Panc1 (cell line): ENCODE measurements at places on chromosomes 5 and 9. TPM values are rescaled to one million over a fixed set of nuclear protein-coding genes. Genes with fewer than 3 reads are reported as not detected.

DNA sequence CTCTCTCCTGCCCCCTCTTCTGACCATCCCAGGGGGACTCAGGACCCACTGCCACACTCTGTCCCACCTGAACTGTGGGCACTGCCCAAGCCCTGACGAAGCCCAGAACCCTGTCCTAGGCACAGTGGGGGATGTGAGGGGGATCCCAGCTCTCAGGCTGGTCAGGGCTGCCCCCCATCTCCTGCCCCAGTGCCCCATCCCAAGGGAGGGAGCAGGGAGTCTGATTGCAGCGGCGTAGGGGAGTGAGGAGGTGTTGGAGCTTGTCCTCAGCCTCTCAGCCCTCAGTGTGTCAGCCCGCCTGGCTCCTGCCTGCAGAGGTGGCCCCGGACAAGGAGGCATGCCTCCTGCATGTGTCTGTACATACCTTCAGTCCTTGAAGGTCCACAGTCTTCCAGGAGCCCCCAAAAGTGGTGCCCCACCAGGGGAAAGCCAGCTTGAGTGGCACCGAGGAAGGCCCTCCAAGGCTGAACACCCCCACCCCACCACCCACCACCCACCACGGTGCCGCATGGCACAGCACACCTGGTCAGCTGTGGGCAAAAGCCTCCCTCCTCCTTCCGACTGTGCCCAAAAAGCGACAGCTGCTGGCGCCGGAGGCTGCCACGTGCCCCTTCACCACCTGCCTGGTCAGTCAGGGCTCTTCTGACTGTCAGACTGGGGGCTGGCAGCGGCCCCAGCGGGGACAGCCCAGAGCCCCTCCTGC lies 930 bp downstream of the SARDH start:
- DNase-seq, result no peak

DNA sequence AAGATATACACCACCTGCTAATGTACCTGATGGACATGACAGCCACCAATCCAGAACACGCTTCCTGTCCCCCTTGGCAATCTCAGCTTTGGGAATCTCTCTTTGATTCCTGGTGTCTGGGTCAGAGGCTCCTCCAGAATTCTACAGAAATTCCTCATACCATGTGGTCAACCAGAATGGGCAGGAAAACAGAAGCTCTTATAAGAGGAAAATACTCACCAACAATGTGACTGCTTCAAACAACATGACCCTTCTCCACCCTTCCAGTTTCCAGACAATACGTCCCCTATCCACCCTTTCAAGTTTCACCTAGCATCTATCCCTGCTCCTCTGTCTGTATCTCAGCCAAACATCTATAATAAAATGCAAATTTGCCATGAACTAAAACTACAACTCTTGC lies 247.2 kb downstream of the DENND1A start:
- no peak for DNase-seq

- no peak for DNase-seq
Observed at GRCh38 chr5:121640298-121640697, 211.4 kb upstream of the FTMT start.

DNA sequence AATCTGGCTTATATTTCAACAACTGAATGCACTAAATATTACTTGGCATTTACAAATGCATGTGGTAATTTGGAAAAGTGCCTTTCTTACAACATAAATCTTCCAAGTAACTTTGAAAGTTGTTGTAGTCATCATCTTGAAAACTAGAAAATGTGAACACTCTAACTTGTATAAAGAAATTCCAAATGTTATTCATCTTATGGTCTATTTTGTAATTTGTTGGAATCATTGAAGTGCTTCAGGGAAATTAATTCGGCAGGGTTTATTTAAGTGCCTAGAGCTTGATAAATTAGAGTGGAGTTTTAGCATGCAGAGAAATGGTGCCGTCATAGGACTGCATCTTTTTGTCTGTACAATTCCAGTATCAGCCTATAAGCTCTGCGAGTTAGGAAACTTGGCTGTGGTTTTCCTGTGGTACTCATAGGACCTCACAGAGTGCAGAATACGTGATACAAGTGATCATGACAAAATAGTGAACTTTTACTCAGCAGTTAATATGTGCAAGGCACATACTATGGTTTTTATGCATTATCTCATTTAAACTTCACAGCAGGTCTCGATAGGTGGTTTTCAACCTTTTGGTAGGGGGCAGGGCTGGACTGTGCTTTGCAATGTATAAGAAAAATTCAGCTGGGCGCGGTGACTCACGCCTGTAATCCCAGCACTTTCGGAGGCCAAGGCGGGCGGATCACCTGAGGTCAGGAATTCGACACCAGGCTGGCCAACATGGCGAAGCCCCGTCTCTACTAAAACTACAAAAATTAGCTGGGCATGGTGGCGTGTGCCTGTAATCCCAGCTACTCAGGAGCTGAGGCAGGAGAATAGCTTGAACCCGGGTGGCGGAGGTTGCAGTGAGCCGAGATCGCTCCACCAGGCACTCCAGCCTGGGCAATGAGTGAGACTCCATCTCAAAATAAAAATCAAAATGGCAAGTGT lies 79.6 kb downstream of the RAI14 start:
- no peak for DNase-seq

DNA sequence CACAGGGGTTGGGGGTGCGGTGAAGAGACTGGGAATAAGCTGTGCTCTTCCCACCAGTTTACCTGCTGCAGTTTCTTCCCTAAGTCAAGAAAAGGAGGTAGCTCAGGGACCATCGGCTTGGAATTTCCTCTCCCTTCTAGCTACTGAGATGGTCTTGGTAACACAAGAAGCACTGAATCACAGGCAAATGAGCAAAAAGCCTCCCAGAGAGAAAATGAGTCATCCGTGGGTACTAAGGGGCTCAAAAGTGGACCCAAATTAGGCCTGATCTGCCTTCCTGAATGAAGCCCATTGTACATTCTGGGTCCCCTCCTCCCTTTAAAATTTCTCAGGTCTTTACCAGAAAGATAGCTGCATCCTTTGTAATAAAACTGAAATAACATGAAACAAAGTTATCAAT lies 49.9 kb downstream of the PTPN3 start:
- no peak for DNase-seq

DNA sequence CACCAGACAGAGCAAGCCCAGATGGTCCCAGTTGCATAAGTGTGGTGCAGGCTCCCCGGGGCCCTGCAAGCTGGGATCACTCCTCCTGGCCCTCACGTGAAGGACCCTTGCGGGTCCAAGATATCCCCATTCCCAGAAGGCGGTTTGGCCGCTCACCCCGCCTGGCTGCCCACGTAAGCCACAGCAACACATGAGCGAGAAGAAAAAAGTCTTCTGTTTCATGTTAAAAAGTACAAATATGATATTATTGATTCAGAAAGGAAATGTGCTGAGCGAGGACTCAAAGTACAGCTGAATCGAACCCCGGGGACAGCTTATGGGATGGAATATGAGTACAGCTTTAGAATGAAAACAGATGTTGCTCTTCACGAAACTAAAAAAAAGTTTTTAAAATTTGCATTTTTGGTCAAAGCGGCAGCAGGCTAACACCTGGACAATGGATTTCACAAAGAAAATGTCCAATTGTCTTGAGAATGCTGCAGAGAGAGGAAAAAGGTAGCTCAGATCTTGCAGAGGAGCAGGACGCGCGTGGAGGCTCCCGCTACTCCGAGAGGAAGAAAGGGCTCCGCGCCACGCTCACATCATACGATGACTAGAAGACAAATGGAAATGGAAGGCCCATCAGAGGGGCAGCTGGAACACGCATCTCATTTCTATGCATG lies 427.6 kb downstream of the IRX1 start:
- no peak for DNase-seq

- no peak for DNase-seq
Observed at GRCh38 chr5:103346162-103346748, 87.7 kb downstream of the MACIR start.

DNA sequence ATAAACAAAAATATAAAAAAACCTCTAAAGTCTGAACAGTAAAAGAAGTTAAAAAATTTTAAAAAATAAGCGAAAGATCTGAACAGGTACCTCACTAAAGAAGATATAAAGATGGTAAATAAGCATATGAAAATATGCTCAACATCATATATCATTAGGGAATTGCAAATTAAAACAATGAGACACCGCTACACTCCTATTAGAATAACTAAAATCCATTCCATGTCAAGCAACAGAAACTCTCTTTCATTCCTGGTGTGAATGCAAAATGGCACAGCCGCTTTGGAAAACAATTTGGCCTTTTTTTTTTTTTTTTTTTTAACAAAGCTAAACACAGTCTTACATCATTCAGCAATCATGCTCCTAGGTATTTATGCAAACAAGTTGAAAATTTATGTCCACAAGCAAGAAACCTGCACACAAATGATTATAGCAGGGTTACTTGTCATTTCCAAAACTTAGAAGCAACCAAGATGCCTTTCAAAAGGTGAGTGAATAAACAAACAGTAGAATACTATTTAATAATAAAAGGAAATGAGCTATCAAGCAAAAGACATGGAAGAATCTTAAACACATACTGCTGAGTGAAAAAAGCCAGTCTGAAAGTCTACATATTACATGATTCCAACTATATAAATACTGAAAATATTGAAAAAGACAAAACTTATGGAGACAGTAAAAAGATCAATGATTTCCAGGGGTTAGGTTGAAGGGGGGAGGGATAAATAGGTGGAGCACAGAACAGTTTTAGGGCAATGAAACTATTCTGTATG lies 22.1 kb downstream of the ANXA1 start:
- DNase-seq, result no peak

- no peak for DNase-seq
Observed at GRCh38 chr5:163508753-163509152, 3.3 kb downstream of the MAT2B start.

DNA sequence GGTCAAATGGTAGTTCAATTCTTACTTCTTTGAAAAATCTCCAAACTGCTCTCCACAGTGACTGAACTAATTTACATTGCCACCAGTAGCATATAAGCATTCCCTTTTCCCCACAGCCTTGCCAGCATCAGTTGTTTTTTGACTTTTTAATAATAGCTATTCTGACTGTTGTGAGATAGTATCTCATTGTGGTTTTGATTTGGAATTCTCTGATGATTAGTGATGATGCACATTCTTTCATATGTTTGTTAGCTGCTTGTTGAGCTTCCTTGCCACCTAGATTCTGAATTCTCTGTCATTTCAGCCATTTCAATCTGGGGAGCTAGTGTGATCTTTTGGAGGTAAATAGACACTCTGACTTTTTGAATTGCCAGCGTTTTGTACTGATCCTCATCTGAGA lies 24.0 kb downstream of the CDK20 start:
- DNase-seq, result no peak

GRCh38 chr5:91532281-91532680 lies 149.2 kb upstream of the ARRDC3 start:
- DNase-seq, result no peak

The N4BP3 gene
- 2.3 TPM for total RNA-seq

The SMIM33 gene
- not detected for total RNA-seq

The TUSC1 gene
- total RNA-seq, result 4.4 TPM

The OTP gene
- total RNA-seq, result 0.05 TPM

The PCDHA7 gene
- 0.15 TPM for total RNA-seq

The PCDHGA7 gene
- 0.18 TPM for total RNA-seq
